ENCODE measurements at places on chromosomes 2 and 18.

DNA sequence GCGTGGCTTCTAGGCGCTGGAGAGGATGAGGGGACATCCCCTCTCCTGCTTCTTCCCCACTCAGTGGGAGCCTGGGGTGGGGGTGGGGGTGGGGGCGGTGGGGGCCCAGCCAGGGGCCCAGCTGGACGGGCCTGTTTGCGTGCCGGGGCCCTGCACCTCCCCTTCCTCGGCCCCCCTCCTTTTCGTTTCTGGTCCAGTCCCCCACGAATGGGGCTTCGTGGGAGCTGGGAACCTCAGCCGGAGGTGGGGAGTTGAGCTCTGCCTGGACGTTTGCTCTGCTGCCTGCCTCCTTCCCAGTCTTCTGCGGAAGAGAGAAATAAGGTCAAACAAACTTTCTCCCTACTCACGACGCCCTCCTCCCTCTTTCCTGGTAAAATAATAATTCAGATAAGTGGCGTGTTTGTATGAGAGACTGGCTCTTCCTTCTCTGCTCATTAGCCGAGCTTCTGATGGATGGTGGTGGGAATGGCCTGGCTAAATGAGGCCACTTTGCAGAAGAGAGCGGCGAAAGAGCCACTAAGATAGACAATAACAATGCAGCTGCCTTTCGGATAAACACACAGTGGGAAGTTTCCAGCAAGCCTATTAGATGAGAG, 782 bp downstream of the MTA3 start:
- no peak for DNase-seq

DNA sequence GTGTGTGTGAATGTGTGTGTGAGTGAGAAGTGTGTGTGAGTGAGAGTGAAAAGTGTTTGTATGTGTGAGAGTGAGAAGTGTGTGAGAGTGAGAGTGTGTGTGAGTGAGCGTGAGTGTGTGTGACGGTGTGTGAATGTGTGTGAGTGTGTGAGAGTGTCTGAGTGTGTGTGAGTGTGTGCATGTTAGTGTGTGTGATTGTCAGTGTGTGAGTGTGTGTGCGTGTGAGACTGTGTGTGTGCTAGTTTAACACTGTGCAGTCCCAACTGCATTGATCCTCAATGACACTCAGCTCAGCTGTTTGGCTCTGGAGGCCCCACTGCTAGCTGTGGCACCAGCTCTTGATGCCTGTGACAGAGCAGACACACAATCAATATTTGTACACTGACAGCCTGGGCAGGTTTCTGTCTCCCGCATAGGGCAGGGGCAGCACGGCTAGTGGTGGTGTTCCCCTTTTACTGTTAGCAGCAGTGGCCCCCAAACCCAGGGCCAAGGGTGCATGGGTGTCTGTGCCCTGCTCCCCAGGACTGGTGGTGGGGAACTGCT, 135.0 kb downstream of the INHBB start:
- DNase-seq, result no peak

DNA sequence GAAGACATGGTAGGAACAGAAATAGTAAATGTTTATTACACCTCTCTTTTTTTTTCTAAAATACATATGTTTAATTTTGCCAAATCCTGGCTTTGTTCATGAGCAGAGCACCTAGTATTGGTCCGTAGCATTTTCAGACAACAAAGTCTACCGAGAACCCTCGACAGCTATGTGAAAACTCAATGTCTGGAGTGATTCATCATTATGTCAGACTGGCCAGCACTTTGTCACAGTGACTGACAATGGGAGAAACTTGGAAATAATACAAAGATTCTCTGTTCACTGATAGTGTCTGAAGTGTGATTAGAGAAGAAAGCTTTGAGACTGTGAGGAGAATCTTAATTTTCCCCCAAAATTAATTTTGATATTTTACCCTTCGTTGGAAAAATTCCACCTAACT, 143.0 kb downstream of the HNMT start:
- DNase-seq, result no peak

DNA sequence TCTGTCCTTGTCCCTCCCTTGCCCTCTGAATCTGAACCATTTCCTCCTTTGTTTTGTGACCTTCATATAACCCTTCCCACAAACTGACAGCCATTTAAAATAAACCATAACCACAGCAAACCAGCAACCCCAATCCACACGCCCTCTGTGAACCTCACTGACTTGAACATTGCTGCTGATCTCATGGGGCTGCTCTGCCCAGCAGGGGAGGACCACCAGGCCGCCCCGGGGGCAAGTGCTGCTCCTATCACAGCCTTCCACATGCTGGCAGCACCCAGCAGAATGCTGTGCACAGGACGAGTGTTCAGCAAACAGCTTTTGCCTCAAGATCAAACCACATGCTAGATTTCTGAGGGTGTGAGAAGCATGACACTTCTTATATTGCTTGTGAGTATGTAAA, 73.9 kb upstream of the UXS1 start:
- no peak for DNase-seq

- DNase-seq, result no peak
These were observed at the start of gene HOXD13 for GRCh38 chr2:176092270-176093144. TSS of gene HOXD13 (plus strand) at chr2:176092721. CDS start at chr2:176092891, 170 bp downstream.

DNA sequence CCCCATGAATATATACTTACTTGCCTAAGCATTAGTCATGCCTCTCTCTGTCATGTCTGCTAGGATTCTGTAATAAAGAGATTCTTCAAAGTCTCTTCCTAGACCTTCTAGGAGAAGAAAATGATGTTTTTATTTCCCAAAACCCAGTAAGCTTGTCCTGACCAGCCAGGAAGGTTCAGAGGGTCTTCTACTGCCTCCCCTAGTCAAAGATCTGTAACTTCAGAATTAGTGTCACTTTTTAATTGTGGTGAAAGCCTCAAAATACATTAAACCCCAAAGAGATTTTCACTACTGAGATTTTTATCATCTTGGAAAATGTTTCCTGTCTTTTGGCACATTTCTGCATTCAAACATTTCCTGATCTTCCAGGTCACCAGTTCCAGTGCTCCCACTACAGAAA, 232.9 kb upstream of the STK17B start:
- no peak for DNase-seq

GRCh38 chr2:226601881-226602662, 197.5 kb downstream of the IRS1 start:
- DNase-seq, result no peak

GRCh38 chr2:1817256-1818051, 73.1 kb upstream of the PXDN start:
- peak; percentile 60 for DNase-seq

DNA sequence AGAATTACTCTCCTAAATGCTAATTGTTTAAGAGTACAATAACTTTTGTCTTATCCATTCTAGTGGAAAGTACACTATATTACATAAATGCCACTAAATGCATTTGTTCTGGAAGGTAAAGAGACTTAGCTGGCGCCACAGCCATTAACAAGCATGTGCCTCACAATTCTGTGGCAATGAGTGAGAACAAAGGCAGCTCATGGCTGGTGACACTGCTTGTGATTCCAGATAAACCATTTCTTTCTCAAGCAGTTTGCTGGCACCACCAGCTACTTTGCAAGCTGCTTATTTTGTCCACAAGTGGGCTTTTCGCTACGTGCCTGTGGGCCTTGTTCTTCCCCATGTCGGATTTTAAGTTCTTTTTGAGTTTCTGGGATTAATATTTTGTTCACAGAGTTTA, 147.6 kb upstream of the SMAD7 start:
- no peak for DNase-seq

DNA sequence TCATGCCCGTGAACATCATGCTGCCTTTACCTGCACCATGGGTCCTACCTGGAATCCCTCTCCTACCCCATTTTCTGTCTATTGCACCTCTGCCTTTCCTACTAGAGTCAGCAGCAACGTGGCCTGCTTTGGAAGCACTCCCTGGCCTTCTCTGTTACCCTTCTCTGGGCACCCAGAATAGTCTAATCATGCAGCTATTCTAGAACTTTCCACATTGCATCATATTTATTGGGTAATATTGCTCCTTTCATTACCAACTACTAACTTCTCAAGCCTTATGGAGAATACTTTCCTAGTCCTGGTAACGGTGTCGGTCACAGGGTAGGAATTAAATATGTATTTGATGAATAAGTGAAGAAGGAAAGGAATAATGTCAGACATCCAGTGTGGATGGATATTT, 33.3 kb upstream of the CREG2 start:
- no peak for DNase-seq

- DNase-seq, result no peak
These were observed 378.6 kb downstream of the DPP10 start for GRCh38 chr2:114821055-114821454.

DNA sequence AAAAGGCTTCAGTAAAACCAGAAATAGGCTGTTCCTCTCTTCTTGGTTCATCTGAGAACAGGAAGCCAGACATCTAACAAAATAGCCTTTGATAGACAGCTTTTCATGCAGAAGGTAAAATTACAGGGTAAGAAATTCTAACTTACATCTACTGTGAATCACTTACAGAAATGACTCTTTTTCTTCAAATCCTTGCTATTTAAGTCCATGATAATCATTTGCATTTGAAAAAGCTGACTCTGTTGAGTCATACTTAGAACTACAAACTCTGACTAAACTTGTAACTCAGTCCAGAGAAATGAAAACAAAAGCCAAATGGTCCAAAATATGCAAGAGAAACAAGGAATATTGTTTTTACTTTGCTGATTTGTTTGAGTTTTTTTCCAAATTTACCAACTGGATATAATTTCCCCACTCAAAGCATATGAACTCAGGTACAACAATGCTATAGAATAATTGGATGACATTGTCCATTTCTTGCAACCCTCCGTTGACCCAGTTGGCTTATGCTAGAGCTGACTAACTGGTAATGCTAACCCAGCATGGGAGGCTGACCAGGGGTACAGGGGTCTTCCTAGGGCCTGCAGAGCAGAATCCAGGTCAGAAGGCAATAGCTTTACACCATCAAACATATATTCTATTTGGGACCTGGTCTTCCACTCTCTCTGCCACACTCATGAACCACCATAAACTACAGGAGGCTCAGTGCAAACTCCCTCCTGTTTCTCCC, 18.8 kb upstream of the MREG start:
- DNase-seq, result no peak

- no peak for DNase-seq
These were observed 130.6 kb upstream of the HAAO start for GRCh38 chr2:42922790-42923579.

DNA sequence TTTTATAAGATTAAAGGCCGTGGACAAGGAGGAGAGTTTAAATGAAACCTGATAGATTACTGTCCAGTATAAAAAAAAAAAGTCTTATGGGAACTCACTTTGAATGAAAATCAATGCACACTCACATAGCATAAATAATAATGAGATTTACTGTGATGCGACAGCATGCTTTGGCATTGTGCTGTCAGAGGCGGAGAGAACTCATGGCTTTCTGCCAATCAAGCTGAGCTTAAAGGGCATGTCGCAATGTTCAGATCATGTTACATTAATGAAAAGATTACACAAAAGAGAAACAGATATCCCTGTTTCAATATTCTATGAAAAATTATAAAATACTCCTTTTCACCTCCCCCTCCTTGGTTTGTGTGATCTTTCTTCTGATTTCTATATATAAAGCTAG, 310.8 kb downstream of the ERBB4 start:
- no peak for DNase-seq

DNA sequence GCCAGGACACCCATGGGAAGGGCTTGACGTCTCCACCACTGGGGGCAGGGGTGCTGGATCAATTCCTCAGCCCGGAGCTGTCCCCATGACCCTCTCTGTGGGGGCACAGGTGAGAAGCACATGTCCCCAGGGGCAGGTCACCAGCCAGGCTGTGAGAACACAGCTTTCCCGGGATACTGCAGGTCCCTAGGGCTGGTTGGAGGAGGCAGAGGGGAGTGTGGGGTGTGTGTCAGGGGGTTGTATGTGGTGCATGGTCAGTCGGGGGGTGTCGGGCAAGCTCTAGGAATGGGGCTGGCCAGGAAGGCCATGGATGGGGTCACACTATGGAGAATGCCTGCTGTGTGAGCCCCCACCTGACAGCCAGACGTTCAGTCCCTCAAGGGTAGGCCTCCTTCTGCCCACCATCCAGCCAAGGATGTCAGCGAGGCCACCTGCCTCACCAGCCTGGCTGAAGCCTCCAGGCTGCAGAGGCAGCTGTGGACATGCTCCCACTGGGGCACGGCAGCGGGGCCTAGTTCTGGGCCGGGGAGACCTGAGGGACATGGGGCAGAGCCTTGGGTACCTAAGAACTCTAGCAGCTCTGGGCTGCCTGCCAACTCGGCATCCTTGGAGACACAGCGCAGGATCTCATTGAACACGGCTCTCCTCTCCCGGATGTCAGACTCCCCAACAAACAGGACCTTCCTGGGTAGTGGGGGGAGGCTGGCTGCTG, 10.3 kb downstream of the HS1BP3 start:
- DNase-seq, result no peak

GRCh38 chr2:68027959-68028358, 34.8 kb downstream of the C1D start:
- DNase-seq, result no peak

GRCh38 chr18:79546781-79547272, 132.8 kb upstream of the CTDP1 start:
- no peak for DNase-seq

DNA sequence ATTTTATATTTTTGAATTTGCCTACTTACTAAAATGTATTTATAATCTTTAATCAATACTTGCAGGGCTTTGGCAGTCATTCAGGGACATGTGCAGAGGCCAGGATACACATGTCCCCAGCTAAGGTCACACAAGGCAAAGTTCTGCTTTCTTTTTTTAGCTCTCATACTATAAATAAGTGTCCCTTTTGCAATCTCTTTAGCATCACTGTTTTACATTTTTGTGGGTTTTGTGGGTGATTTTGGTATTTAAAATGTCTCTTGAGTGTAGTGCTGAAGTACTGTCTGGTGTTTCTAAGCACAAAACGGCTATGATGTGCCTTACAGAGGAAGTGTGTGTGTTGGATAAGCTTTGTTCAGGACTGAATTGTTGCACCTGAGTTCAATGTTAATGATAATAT, 309.0 kb upstream of the GULP1 start:
- DNase-seq, result no peak

DNA sequence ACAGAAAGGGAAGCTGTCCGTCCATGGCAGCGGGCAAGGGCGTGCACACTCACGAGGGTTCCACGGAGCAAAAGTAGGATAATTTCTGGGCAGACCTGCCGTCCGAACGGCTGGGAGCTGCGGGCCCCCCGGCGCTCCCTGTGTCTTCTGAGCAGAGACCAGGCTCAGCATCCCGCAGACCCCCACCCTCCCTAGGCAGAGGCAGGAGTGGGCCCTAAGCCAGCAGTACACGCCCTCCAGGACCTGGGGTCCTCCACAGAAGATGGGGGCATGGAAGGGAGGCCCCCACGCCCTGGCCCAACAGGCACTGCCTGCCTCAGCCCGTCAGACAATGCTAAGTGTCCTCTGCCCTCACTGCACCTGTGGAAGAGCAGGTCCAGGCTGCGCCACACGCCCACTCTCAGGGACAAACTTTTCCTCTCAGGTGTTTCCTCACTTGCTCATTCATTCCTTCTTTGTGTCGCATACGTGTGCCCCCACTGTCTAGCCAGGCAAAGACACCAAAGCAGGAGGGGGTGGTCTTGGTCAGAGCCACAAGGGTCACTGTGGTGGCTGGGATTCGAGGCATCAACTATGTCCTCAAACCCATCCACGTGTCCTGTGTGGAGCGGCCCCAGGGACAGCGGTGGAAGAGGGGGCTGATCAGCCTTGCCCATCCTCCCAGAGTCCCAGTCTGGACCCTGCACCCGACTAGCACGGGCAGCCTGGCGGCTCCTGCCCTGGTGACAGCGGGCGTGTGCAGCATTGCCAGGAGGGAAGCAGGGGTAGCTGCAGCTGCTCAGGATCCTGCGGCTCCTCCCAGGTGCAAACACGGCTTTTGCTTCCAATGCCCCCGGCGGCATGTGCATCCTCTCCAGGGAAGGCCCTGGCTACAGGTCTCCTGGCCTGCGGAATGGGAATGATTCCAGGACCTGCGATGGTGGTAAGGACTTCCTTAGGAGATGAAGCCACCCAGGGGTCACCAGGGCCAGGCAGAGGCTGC, 2.4 kb upstream of the GPC1 start:
- no peak for DNase-seq

Data from progenitor cell of endocrine pancreas (in vitro differentiated cells).